ENCODE measurements at places on chromosomes 1 and 21.

GRCh38 chr1:84090447-84091245 is 53.4 kb upstream of the PRKACB start:
- no peak for DNase-seq

DNA sequence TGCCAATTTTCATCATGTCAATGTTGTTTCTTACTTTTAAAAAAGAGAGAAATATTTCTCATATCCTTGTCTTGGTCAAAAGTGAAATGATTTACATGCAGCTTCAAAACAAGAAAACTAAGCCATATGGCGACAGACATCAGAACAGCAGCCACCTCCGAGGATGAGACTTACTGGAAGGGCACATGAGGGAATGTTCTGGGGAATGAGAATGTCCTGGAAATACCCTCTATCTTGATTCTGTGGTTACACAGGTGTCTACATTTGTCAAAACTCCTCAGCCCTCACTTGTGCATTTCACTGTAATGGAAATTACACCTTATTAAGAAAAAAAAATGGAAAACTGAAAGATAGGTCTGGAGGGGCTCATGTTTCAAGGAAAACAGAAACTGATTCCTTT is 14.2 kb upstream of the ECE1 start:
- no peak for DNase-seq

GRCh38 chr1:64320922-64321614 is 117.6 kb downstream of the UBE2U start:
- DNase-seq, result no peak

- no peak for DNase-seq
Measured at GRCh38 chr1:88662723-88663122, 21.4 kb upstream of the PKN2 start.

- no peak for DNase-seq
Measured at GRCh38 chr21:36677443-36677842, 21.5 kb upstream of the SIM2 start.

DNA sequence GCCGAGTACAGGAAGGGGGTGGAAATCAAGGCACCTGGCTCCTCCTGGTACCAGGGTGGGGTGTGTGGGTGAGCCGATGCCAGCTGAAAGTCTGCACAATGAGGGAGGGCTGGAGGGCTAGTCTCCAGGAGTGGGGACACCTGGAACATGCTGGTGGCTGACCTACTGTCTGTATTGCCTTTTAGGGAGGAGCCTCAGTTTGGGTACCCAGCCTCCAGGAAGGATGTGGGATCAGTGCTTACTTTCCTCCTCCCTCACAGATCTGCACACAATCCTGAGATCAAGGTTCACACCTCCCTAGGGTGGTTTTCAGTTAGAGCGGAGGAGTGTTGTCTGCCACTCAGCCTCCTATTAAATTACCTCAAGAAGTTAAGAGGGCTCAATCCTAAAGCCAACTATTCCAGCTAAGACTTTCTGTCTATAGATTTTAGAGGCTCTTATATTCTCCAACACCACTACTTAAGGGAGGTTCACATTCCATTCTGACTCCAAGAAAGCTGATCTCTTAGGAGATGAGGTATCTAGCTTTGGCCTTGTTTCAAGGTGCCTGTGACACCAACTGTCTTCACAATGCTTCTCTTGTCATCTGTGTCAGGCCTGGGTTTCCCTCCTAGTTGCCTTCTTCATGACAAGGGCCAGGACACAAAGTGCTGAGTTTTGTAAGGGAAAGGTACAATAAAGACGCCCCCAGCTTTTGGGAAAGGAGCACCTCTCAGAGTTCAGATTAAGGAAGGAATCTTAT is 15.7 kb downstream of the SSR2 start:
- no peak for DNase-seq

DNA sequence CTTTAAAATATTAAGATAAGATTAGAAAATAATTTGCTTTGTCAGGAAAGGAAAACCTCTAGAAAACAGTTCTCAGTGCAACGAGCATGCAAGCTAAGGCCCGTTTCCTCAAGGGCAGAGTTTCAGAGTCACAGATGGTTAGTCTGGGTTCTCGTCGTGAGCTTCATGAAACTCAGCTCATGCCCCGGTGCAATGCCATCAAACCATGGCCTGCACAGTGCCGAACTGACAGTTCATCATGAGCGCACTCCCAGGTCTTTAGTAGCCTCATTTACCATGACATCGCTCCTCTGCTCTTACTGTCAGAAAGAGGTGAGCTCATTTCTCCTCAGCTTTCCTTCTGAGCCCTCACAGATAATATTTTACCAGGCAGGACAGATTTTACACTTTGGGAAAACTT is 319.2 kb downstream of the NTNG1 start:
- DNase-seq, result no peak

DNA sequence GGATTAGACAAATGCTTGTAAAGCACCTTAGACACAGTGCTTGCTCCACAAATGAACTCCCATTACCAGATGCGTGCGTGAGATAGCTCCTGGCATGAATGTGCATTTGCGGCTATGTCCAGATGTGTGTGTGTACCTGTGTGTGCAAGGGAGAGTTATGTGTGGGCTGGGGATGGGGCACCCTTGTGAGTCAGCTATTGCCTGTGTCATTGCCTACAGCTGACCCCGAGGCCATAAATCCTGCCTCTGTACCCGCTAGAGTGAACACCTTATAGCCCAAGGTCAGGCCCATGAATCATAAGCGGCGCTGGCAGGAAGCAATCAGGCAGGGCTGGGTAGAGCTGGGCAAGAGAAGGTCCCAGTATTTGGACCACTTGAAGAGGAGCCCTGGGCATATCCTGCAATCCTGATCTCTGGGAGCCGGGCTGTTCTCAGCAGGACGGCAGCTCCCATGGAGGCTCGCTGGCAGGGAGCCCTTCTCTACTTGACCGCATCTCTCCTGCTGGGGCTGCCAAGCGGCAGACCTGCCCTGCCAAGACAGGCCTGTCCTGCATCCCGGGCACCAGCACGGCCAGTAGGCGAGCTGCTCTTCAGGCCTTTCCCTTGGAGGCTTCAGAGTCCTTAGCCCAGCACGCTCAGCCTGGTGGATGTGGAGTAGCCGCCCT is 86.4 kb downstream of the TMEM53 start:
- no peak for DNase-seq

DNA sequence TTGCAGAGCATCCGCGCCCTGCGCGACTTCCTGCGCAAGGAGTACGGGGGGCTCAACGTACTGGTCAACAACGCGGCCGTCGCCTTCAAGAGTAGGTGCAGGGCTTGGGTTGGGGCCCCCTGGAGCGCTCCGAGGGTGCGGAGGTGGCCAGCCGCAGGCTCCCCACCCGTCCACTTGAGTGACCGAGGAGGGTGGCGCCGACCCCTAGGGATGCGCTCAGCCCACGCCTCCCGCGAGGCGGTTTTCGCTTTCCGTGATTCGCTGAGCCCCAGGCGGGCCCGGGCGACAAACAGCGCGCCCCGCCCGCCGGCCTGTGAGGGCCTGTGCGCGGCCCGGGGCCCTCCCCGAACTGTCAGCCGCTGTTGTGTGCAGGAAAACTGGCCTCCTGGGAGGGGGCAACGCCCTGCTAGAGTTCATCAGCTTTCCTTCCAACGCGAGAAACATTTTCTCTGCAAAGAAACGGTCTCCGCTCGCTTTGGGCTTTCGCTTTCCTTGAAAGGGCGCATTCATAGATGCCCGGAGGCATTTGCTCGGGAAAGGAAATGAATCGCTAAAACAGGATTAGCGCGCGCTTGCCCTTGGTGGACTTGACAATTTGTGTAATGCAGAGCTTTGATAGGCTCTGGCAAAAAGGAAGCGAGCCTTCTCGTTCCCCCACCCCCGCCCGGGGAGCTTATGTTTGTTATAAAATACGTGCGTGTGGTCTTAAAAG is 668 bp downstream of the CBR3 start:
- peak; percentile 76 for DNase-seq

DNA sequence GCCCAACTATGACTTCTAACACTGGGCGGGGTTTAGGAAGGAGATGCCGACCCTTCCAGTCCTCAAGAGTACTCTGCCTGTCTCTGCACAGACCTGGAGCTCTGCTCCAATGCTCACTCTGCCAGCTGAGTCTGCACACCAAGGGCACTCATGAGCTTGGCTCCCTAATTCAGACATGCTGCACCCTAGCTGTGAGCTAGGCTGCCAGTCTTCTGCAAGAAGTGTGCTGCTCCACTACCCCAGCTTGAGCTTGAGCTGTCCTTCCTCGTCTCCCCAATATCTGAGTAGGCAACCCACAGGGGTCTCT is 13.2 kb downstream of the TP53BP2 start:
- peak; percentile 16 for DNase-seq

DNA sequence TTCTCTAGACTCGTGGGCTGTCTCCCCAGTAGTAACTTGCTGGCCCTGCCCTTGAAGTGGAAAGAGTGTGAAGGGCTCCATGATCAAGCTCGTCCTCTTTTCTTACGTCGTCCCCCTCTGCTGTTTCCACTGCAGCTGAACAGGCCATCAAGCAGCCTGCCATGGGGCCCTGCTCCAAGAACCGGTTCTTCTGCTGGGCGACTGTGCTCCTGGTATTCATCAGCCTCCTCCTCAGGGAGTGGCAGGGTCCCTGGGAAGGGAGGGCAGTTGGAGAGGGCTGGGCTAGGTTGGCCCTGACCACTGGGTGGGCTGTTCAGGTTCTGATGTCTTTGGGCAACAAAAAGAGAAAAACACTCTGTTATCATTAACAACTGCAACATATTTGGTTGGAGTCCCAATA is 151.5 kb downstream of the FCRL5 start:
- no peak for DNase-seq

DNA sequence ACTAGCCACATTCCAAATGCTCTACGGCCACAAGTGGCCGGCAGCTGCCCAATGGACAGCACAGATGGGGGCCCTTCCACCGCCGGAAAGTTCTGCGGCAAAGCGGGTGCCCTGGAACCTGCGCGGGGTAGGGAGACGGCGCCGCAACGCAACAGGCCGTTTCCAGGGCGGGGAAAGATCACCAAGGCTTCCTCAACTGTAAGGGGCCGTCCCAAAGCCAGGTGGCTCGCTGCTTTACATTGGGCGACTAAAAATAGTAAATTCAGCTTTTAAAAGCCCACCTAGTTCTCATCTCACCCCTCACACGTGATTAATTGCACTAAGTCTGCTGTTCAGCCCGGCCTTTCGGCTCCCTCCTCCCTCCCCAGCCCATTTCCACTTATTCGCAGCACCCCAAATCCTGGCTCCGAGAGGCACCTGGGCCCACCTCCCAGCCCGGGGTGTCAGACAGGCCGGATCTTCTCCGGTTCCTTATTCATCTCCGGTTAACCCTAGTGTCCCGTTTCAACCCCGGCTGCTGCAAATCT is 643 bp downstream of the CFAP298 start:
- no peak for DNase-seq

DNA sequence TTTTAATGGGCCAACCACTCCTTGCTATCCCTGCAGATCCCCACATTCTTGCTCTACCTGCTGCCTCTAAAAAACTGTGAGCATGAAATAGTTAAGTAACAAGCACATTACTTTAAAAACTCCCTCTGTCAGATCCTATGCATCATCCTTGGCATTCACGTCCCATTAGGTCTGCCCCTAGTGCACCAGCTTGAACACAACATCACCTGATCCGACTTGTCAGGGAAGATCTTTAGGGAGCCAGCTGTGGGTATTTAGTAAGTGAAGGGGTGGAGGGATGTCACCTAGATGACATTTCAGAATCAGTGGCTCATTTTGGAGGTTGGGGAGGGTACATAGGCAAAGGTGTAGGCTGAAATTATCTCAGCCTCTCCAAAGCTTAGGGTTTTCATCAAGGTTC is 33.5 kb downstream of the RXRG start:
- DNase-seq, result no peak

DNA sequence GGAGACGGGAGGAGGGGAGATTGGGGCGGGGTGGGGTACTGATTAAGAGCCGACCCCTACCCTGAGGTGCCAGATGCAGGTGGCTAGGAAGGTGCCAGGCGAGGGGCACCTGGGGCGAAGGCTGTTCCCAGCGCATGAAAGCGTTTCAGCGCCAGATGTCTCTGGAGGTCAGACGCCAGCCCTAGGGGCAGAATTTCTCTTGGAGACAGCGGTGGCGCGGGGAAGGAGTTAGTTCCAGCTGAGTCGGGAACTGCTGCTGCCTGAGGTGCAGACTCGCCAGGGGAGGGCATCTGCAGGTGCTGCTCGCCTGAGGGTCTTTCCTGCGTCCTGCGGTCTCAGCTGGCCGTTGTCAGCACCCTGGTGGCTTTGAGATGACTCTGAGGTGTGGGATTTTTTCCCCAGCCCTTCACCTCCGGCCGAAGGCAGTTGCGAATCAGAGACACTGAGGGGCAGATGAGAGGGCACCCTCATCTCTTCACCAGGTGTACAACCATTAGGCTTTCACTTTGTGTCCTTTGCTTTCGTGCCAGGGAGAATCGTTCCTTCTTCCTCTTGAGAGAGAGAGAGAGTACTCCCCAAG is 539 bp downstream of the CGN start:
- peak; percentile 49 for DNase-seq

- DNase-seq, result no peak
Measured at GRCh38 chr21:40402884-40403582, 443.9 kb downstream of the DSCAM start.

DNA sequence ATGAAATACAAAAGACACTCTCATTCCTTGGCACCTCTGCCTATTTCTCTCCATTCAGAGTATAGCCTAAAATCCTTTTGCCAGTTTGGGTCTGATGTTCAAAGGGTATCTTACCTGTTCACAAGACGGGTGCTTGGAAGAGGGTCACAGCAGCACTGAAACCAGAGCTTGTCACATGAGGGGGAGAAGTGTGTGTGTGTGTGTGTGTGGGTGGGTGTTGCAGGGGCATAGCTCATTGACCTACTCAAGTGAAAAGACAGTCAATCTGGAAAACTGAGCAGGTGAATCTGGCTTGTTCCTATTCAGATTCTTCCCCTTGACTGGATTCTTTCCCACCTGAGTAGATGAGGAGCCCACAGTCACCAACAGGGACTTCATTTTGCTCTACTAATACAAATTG is 63.9 kb downstream of the KCTD3 start:
- DNase-seq, result no peak

DNA sequence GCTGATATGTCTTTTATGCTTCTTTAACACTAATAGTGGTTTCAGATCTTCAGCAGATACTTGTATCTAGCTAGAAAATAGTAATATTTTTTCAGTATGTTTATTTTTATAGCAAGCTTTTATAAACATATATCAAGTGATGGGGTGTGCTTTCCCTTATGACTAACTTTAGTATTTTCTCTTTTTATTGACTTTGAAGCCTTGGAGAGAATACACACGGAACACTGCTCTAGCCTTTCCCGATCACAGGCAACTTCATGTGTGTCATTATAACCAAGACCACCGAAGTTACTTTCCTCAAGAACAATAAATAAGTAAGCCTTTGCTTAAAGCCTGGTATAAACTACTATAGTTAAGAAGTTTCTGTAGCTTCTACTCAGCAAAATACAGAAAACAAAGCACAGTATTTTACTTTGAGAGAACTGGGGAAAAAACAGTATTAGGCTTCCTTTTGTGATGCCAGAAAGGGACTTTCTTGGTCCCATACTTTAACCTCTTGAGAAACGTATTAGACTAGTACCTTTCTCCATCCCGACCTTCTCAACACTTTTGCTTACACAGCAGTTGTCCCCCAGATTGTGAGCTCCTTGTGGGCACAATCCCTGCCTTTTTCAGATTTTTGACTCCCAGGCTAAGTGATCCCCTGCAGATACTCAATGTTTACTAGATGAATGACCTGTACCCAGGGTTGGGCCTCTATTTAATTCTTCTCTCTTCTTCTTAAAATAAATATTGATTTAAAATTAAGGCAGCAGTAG is 3.3 kb downstream of the ADSS2 start:
- DNase-seq, result no peak

- DNase-seq, result no peak
Measured at GRCh38 chr1:1427820-1428148, 6.7 kb upstream of the ANKRD65 start.

- DNase-seq, result no peak
Measured at GRCh38 chr1:236830116-236830515, 35.0 kb downstream of the MTR start.

All from substantia nigra (tissue), 51 donors.